ENCODE measurements at places on chromosomes 5 and 9.

DNA sequence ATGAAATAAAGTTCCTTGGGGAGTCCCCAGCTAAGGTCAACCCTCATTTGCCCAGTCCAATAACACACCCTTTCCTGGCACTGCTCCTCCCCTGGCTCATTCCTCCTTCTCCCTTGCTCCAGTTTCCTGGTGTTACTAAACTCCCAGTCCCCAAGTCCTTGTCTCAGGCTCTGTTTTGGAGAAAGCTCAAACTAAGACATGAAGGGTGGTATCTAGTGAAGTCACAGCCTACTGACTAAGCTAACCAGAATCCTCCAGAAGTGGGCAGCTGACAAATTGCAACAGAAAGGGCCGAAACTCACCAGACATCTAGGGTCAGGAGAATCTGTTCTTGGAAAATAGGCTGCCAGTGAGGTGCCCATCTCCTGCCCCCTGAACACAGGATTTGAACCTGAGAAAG is 118.7 kb upstream of the NEK6 start:
- no peak for DNase-seq

DNA sequence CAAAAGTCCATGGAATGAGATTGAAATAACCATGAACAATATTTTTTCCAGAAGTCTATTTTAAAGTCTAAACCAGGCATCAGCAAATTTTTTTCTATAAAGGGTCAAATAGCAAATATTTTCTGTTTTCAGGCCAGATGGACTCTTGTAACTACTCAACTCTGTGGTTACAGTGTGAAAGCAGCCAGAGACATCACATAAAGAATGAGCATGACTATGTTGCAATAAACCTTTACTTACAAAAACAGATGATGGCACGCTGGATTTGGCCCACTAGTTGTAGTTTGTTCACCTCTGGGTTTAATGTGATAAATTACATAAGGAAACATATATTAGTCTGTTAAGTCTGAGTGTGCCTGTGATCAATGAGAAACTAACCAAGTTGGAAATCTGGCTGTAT is 319.2 kb downstream of the TRPM3 start:
- DNase-seq, result no peak

DNA sequence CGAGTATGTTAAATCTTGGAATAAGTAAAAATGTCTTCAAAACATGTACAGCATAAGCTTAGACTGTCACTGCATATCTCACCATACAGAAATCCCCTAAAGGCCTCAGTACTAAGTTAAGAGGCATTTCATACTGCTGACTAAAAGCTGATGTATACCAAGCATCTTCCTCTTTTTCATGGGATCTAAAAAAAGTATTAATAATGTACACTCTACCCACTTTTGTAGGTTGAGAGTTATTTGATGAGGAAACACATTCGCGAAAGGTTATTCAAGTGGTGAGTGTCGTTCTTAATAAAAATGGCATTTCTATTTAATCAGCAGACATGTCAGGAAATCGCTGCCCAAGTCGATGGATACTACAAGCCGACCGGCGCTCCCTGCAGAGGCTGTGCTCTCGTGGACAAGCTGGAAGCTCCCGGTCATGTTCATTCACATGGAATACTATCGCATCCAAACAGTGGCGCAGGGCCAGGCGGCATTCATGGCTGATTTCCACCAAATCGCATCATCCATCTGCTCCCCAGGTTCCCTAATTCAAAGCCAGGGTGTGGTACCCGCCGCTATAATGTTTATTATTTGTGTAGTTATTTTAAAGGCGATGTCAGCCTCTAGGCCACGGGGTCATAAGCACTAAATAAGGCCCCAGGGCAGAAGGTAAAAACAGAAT is 724 bp downstream of the SGTB start:
- DNase-seq, result peak; percentile 64

GRCh38 chr5:64147849-64148441 is 17.7 kb upstream of the RNF180 start:
- DNase-seq, result peak; percentile 52

- DNase-seq, result no peak
Measured at GRCh38 chr5:176614805-176615478, 5.0 kb upstream of the GPRIN1 start.

DNA sequence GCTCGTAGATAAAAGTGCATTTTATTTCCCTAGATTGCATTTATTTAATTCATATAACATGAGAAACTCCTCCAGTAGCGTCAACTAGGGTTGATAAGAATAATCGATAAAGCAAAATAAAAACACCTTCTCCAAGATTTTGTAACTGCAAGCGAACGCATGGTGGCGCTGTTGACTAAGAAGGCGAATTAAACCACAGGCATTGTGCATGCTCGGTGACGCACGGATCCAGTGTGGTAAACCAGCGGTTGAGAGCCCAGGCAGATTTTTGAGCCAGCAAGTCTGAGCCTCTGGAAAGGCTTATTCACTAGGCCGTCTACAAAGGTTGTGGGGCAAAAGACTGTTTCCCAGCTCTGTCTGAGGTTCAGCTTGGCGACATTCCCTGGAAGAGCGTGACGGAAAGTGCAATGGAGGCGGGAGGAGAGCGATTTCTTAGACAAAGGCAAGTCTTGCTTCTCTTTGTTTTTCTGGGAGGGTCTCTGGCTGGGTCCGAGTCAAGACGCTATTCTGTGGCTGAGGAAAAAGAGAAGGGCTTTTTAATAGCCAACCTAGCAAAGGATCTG is at the start of gene PCDHB3:
Gene PCDHB3 (plus strand): TSS at position 231 of the 563 bp plus-strand sequence. CDS start 177 bp downstream, at position 408.
- peak; percentile 70 for DNase-seq

DNA sequence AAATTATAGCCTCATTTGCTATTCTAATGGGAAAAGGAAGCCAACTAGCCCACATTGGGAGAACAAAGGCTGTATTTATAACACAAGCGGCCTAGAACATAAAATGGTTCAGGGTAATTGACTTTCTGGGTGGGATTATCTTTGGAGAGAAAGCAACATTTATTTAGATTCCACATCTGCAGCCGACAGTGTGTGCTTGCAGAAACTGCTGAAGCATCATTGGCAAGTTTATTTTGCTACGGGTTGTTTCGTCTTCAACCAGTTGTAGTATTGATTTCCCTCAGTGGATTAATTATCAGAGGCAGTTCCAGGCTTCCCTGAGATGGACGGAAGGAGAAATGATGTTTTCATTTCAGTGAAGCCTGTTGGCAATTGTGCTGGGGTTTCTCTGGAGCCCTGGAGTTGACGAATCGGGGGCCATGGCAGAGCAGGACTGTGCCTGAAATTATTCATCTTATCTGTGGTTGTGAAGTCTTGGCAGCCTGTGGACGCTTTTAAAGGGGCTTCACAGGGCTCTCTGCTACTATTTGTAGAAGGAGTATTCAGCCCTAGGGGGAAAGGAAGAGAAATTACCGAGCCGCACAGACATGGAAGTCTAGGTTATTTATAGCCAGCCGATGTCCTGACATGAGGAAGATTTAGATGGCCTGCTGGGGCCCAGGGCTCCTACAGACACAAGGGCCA is 290.6 kb upstream of the IRX4 start:
- no peak for DNase-seq

GRCh38 chr5:472076-472655 is 29.2 kb downstream of the EXOC3 start:
- DNase-seq, result peak; percentile 45

DNA sequence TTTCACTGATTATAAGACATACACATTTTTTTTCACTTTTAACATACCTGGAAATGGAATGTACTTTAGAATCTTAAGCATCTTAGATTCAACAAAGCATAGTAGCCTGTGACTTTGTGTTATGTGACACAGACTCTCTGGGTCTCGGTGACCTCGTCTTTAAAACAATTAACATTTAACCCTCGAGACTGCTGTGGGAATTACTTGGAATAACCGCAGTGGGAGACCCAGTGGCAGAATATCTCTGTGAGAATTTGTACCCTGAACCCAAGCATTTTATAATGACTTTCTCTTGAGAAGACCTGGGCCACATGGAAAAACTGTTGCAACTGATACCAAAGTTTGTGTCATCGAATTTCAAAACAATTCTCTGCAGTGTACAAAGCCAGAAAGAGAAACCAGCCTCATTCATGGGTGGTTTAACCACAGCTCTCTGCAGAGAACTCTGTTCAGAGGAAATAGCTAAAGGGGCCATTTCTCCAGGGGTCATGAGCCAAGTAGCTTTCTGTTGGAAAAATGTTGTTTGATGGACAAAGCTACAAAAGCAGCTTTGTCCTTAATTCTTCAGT is 10.0 kb upstream of the RETREG1 start:
- DNase-seq, result no peak

GRCh38 chr5:131541071-131541470 is 94.0 kb downstream of the RAPGEF6 start:
- no peak for DNase-seq

DNA sequence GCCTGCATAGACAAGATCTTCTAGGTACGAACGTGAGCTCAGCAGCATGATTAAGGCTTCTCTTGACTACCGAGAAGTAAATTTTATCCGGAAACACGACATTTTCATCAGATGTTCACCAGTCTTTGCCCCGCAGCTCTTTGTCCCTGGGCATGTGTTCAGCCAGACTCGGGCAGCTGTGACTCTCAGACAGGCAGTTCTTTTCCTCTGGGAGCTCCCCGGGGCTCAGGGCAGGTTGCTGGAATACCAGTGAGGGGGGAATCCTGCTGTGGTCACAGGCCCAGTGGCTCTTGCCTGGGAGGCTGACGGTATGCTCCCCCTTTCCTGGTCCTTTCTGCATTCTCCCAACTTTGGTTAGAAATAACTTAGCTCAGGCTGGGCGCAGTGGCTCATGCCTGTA is 186.1 kb downstream of the GNA14 start:
- DNase-seq, result no peak

GRCh38 chr5:139454568-139455290 is 7.8 kb downstream of the ECSCR start:
- DNase-seq, result no peak

DNA sequence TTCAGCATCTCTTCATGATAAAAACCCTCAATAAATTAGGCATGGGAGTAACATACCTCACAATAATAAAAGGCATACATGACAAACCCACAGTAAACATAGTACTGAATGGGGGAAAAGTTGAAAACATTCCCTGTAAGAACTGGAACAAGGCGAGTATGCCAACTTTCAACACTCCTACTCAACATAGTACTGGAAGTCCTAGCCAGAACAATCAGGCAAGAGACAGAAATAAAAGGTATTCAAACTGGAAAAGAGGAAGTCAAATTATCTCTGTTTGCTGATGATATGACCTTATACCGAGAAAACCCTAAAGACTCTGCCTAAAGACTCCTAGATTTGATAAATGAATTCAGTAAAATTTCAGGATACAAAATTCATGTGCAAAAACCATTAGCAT is 167.6 kb downstream of the TMEM38B start:
- DNase-seq, result no peak

DNA sequence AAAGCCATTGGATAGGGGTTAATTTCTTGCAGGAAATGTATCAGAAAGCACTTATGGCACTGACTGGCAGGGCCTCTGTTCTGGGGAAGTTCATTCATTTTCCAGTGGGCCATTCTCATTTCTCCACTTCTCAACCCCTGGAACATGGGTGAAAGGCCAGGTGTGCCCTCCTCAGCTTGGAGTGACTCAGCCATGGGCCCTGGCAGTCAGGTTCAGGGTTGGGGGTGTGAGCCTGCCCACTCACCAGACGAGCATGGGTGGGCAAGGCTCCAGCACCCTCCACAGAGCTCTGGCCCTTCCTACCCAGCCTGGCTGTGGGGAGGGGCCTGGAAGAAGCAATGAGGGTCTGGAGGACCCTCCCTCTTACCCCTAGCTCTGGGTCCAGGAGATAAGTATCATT is 174.4 kb downstream of the HSPA4 start:
- no peak for DNase-seq

DNA sequence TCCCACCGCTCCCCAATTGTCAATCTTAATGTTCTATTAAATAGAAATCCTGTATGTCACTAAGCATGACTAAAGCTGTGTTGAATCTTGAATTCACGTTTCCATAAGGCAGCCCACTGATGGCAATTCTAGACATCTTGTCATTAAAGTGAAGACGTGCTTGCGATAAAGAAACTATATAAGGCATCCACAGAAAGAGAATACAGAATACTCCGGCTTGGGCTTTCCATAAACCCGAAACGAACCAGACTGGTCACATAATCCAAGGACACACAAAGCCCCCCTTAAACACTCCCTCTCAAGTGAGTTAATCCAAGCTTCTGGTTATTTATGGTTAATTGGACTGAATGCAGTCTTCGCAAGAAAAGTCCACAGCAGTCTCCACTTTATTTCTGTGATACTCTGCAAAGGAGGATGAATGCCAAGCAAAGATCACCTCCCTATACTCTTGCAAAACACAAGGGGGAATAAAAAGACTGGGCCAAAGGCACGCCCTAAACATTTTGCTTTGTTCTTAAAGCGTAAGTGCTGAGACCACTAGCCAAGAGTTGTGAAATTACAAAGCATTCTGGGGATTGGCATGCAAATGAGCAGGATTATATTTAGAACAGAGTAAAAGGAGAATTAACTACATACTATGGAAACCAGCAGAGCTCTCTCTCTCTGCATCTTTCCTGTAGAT is 54.7 kb downstream of the DPYSL3 start:
- DNase-seq, result peak; percentile 82

GRCh38 chr9:89969881-89970639 is 365.2 kb downstream of the GADD45G start:
- no peak for DNase-seq

DNA sequence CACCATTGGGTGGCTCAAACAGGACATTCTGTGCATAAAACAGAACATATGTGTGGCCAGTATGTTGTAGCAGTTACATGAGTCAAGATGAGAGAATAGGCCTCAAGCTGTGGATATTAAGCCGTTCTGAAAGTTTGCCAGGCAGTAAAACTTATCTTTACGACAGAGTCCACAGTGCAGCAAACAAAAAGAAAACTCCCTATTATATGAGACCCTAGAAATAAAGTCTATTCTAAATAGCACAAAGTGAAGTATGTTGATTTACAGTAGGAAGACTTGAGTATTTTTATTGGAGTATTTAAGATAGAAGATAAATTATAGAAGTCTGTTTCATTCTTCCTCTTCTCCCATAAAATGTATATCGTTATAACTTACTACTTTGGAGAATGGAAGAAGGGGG is 271.5 kb downstream of the ADGRV1 start:
- DNase-seq, result no peak

GRCh38 chr9:89530726-89531125 is 32.8 kb upstream of the SEMA4D start:
- DNase-seq, result no peak

DNA sequence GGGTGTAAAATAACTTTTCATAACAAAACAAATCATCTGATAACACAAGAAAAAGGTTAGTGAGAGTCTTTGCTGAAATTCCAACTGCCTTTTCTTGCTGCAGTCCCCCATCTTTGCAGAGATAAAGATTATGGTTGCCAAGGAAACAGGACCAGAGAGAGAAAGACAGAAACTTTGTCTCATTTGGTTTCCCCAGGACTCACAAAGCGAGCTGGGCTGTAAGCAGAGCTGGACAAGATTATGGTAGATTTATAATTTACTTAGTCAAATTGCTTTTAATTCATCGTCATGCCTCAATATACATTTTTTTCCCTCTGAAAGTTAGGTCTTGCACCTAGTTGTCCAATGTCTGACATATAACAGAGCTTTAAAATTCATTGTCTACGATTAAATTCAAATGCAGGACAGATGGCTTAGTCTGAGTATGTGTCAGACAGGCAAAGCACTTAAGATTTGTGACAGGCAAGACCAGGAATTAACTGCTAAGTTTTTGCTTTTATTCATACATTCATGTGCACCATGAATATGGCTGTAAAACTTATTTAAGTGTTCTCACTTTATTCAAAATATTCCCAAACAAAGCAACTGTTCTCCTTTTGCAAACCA is 17.4 kb downstream of the ENC1 start:
- DNase-seq, result peak; percentile 75
